ENCODE measurements at places on chromosomes 7 and 10. TPM values are rescaled to one million over a fixed set of nuclear protein-coding genes. Genes with fewer than 3 reads are reported as not detected.

C10orf105 gene
- polyA plus RNA-seq, result 1.9 TPM

CYP26C1 gene
- polyA plus RNA-seq, result not detected

PNLIP gene
- polyA plus RNA-seq, result not detected

KIAA1549 gene
- polyA plus RNA-seq, result not detected

VOPP1 gene
- polyA plus RNA-seq, result 18.0 TPM

HOXA7 gene
- polyA plus RNA-seq, result not detected

MKI67 gene
- 0.02 TPM for polyA plus RNA-seq

HOXA4 gene
- polyA plus RNA-seq, result 0.20 TPM

All from CD14-positive monocyte (primary cell).